ENCODE measurements at places on chromosomes 1 and 21. TPM values are rescaled to one million over a fixed set of nuclear protein-coding genes. Genes with fewer than 3 reads are reported as not detected.

Gene C1orf167
- not detected for total RNA-seq

Gene CNR2
- total RNA-seq = not detected

Gene TLCD4
- 11.2 TPM for total RNA-seq

Gene S100A2
- total RNA-seq = 147 TPM

Gene PPFIA4
- total RNA-seq = 5.0 TPM

Gene TRIM67
- not detected for total RNA-seq

Gene TGFB2
- 74.3 TPM for total RNA-seq

DNA sequence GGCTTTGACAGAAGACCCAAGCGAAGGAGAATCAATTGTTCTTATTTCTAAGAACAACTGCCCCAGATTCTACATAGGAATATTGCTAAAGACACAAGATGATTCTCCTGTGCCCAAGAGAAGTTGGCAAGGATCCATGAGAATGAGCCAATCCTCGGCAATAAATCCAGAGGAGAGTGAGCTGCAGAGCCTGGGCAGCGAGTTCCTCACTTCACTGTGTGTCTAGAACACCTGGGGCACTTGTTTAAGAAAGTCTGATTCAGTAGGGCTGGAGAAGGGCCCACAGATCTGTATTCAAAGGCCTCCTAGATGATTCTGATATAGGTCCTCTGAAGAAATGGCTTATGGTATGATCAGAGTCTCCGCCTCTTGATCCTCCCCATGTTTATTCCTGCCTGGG is 31.8 kb downstream of the GADD45A start:
- peak; percentile 61 for DNase-seq

- no peak for DNase-seq
Measured at GRCh38 chr1:38964140-38964548, 22.5 kb upstream of the RHBDL2 start.

DNA sequence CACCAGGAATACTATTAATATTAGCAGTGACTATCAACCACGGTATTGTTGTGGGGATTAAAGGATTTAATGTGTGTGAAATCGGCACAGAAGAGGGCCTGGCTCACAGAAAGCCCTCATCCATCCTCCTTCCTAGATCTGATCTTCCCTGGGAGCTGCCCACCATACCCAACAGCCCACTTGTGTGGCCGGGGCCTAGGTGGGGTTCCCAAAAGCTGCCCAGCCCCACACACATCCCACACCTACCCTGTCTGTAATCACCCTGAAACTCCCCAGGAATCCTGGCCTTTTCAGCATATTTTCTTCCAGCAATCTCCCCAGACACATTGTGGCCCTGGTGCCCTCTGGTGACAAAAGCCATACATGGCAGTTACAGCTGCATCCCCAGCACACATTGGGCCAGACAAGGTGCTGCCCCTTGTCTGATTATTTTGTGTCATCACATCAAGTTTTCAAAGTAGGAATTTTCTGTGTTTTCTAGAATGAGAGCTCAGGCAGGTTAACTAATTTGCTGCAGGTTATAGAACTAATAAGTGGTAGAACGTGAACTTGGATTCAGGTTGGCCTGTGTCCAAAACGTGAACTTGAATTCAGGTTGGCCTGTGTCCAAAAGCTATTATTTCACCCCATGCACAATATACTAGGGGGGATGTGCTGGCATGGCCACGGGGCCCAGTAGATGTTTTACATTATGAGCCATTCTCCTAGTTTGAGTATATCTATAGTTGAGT is 5.3 kb upstream of the SLC6A9 start:
- peak; percentile 77 for DNase-seq

DNA sequence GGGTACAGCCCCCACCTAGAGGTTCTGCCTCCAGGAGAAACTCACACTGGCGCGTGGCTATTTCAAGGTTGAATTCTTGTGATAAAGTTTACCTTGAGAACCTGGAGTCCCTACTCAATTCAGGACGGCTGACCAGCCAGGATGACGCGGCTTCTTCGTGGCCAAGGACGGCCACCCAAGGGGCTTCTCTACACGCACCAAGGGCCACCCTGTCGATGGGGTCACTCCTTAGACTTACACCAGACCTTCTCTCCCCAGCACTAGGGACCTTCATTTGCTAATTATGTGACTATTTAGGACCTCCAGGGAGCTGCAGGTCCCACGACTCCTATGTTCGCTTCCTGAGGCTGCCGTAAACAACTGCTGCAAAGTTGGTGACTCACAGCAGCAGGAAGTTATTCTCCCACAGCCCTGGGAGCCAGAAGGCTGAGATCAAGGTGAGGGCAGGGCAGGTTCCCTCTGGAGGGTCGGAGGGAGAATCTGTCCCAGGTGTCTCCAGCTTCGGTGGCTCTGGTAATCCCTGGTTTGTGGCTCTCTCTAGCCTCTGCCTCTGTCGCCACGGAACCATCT is 135.9 kb downstream of the NPHP4 start:
- DNase-seq = no peak

DNA sequence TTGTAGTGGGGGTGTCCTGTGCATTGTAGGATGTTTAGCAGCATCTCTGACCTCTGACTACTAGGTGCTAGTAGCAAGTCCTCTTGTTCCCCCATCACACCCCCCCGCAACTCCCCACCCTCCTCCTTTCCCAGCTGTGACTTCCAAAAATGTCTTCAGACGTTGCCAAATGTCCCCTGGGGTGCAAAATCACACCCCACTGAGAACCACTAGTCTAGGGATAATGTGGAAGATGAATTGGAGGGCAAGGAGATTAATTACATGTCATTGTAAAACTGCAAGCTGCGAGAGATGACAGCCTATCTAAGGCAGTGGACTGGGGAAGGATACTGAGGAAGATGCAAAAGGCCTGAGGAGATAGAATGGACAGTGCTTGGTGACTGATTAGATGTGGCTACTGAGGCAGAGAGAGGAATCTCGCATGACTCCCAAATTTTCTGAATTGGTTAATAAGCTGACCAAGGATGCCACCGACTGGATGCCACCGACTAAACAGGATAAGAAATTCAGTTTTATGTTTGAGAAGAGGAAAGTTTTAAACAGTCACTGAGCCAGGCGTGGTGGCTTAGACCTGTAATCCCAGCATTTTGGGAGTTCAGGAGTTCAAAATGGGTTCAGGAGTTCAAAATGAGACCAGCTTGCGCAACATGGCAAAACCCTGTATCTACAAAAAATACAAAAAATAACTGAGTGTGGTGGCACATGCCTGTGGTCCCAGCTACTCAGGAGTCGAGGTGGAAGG is 3.1 kb upstream of the JAK1 start:
- DNase-seq = no peak

- DNase-seq = no peak
Measured at GRCh38 chr1:98688110-98688739, 26.7 kb downstream of the SNX7 start.

- DNase-seq = no peak
Measured at GRCh38 chr1:101137144-101138126, 99.4 kb upstream of the S1PR1 start.

DNA sequence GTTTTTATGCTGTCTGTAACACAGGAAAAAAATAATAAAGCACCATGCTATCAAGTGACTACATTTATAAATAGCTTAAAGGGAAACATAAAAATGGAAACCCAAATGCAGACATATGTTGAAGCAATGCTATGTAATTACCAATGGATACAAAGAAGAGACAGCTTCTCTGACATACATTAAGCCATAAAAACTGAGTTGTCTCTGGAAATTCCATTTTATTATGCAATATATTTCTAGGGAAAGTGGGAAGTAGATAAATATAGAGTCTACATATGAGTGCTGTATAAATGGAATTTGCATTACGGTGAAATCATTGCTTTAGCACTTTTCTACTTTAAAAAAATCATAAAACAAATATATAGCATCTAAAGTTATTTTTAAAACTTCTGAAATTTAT is 135.2 kb upstream of the COL11A1 start:
- DNase-seq = no peak

DNA sequence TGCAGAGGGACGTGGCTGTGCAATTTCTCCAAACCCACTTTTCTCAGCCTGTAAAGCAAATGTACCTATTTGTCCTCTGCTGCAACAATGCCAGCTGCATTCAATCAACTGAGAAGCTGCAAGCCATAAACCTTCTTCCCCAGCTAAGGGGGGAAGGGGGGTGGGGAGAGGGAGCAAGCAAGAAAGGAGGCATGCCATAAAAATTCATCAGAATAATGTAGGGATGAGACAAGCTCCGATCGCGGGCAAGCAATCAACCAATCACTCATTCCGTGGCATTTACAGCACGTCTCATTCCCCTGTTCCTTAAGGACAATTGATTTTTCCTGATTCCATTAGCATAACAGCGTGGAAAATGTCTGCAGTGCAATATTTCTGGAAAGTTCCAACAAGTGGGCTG is 144.8 kb downstream of the DMRTA2 start:
- DNase-seq = no peak

GRCh38 chr1:21935891-21936365 is 1.2 kb downstream of the HSPG2 start:
- peak; percentile 52 for DNase-seq

- DNase-seq = no peak
Measured at GRCh38 chr1:40102896-40103295, 5.8 kb upstream of the PPT1 start.

DNA sequence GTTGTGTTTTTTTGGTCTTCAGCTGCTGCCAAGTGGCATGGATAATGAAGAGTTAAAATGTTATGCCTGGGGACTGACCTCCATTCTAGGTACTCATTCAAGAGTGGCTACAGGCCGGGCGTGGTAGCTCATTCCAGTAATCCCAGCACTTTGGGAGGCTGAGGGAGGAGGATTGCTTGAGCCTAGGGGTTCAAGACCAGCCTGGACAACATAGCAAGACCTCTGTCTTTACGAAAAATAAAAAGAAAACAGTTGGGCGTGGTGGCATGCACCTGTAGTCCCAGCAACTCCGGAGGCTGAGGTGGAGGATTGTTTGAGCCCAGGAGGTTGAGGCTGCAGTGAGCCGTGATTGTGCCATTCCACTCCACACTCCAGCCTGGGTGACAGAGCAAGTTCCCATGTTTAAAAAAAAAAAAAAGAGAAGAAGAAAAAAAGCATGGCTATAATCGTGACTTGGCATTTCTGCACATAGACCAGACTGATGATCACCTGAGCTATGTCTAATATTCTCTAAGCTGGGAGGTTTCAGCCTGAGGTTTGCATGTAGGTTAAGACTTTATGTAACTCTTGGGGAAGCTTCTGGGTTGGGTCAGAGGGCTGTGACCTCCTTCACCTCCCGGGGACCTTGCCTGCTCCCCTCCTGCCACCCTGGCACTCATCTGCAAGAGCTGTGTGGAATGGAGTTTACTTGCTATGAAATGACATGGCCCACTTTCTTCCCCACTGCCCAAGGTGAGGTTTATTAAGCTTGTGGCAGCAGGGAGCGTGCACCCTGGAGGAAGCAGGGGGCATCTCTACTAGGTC is 51.3 kb downstream of the DHRS3 start:
- DNase-seq = no peak

DNA sequence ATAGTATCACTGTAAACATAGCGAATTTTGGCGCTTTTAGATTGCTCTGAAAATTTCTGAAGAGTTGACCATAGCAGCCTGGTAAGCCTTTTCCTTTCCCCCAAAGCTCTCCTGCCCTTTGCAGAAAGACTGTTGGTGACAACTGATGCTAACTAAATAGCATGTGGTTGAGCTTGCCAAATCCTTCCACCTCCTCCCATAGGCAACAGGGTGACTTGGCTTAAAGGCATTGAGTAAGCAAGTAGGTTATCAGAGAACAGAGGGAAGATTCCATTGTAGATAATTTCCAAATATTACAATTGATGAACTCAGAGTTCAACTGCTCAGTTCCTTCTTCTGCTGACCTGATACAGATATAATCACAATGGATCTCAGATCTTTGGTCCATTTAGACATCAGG is 19.9 kb upstream of the HMGCL start:
- no peak for DNase-seq

Data from PC-9 (cell line).